ENCODE measurements at places on chromosomes 7 and 10.

DNA sequence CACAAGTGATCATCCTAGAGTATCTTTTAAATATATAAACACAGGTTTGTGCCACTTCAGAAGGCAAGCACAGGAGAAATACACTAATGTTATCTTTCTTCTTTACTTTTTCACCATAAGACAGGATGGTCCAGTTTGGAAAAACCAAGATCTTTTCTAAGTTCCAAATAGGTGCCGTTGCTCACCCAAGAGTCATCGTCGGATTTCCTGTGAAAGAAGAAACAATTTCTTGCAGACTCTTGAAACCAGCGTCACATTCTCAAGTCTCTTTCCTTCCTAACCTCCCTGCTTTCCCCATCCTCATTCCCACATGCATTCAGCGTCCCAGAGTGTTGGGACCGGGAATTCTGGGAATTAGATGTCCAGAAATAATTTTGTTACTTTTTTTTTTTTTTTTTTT, 42.8 kb upstream of the GSDME start:
- no peak for DNase-seq

DNA sequence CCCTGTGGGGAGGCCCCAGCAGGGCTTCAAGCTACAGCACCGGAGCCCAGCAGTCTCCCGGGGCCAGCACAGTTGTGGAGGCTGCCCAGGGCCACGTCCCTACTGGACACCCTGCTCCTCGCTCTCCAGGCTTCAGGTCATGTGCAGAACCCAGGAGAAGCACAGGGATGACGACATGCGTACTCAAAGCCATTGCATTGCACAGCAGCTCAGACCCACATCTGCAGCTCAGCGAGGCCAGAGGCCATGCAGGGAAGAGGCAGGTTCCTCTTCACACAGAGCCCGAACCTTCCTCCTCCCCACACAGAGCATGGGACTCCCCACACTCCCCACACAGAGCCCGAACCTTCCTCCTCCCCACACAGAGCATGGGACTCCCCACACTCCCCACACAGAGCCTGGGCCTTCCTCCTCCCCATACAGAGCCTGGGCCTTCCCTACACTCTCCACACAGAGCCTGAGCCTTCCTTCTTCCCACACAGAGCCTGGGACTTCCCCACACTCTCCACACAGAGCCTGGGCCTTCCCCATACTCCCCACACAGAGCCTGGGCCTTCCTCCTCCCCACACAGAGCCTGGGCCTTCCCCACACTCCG, 12.3 kb downstream of the CFAP46 start:
- DNase-seq, result no peak

GRCh38 chr7:100693312-100694097, 545 bp downstream of the GIGYF1 start:
- DNase-seq, result peak; percentile 4

DNA sequence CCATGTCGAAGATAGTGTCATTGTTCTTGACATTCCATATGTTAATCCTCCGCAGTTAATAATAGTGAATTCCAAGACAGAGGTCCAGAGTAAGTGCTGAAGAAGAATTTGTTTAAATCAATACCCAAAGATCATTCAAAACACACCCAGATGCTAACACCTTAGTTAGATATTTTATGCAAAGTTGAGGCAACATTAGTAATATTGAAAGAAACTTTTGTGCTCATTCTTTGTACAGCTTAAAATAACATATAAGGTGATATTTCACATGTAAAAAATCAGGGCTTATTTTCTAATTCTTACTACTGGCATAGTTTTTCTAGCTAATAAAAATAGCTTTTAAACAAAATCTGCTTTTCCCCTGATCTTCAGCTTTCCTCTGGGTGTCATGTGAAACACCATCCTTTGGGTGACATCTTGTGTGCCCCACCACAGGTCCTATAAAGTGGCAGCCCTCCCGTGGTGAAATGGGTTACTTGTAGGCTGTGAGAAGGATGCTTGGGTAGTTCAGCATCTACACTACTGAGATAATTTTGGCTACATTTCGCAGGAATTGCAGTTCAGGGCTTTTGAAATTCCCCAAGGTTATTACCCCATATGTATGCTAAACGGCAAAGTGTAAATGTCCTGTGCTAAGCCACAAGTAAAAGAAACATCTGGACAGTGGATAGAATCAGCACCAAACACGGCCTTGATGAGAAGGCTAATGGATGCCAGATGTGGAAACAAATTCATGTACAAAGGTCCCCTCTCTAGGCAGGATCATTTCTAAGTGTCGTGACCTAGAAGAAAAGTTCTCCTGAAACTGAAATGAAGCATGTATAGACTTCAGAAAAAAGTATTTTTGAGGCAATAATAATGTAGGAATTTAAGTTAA, 105.4 kb downstream of the GRM3 start:
- no peak for DNase-seq

- DNase-seq, result no peak
These were observed 132.5 kb downstream of the NOC3L start for GRCh38 chr10:94230134-94230785.

- DNase-seq, result no peak
These were observed 63.0 kb upstream of the MGMT start for GRCh38 chr10:129404091-129404490.

GRCh38 chr10:31101123-31101522, 69.5 kb upstream of the ZNF438 start:
- DNase-seq, result no peak

DNA sequence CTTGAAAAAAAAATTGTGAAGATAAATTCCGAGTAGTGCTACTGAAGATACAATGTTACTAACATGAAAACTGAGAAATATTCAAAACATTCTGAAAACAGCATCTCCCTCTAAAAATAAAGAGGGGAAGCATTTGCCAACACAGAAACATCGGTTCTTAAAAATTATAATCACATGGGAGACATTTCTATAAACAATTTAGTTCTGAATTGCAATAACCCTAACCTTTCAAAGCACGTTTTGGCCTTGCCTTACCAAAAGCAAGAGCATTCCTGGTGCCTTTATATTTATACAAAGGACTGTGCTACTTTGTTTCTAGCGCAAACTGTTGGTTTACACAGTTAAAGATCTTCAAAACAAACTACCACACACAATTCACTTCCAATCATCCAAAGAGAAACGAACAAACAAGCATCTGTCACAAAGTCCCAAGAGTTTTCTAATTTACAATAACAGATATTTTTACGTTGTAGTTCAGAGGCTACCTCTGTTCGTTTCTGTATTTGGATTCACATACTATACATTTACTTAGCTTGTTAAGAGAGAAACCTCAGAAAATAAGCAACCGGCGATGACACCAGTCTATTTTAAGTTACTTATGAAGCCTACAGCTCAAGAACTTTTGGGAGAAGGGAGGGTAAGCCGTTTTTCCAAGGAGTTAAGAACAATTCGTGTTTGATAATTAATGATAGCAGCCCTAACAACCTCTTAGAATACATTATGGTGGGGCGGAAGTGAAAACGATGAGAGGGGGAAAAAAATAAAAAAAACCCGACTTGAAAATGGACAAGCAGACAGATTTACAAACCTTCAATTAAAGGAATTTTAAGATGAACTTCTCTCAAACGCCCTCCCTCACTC, 1.3 kb downstream of the ABI1 start:
- peak; percentile 16 for DNase-seq

GRCh38 chr10:32909456-32909855, 48.6 kb downstream of the ITGB1 start:
- DNase-seq, result no peak

GRCh38 chr7:155395176-155395797, 62.6 kb upstream of the EN2 start:
- peak; percentile 49 for DNase-seq

DNA sequence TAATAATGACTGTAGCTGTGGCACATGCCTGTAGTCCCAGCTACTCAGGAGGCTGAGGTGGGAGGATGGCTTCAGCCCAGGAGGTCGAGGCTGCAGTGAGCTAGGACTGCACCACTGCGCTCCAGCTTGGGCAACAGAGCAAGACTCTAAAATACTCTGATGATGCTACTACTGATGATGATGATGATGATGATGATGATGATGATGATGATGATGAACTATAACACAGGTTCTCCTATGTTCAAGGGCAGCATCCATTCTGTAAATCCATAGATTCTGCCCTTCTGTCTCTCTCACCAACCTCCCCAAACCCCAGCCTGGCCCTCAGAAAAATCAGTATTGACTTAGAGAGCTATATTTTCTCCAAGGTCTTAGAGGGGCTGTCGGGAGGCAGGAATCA, 22.8 kb upstream of the EN2 start:
- no peak for DNase-seq

DNA sequence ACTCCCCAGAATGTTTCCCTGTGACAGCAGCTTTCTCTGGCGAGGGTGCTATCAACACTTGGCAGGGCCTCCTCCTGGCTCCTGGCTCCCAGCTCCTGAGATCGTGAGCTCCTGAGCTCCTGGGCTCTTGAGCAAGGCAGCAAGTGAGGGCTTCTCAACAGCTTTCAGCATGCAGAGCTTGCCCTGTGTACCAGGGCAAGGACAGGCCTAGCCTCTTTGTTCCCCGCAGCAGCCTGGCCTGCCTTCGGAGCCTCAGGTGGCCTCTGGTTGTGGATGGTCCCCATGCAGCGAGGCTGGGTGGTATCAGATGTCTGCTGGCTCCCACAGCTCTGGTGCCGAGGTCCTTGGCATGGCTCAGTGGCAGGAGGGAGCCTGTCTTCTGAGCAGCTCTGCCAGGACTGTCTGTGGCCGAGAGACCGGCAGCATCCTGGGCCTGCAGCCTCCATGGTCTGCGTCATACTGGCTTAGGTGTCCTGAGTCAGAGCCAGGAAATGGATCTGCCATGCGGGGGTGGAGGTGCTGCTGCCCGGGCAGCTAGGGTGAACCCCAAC, 44.2 kb downstream of the ZMIZ1 start:
- DNase-seq, result peak; percentile 43

DNA sequence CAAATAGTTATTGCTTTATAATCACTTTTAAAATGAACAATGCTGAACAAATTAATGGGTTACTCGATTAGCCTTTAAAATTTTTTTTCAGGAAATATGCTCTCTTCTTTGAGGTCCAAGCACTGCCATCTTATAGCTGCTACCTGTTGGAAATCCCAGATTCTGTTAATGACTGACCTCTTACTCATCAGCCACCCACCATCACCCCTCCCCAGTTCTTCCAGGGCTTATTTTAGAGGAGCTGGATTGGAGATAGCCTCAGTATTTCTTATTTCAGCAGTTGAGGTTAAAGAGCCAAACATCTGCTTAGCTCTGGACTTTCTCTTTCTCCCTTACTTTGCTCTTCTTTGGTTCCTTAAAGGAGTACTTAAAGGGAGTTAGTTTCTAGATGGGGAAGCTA, 420.0 kb downstream of the EXOC4 start:
- DNase-seq, result no peak
